H4 (cell line): ENCODE measurements at places on chromosomes 6 and 20.

- DNase-seq = no peak
Measured at GRCh38 chr6:15310680-15311079, 64.8 kb downstream of the JARID2 start.

DNA sequence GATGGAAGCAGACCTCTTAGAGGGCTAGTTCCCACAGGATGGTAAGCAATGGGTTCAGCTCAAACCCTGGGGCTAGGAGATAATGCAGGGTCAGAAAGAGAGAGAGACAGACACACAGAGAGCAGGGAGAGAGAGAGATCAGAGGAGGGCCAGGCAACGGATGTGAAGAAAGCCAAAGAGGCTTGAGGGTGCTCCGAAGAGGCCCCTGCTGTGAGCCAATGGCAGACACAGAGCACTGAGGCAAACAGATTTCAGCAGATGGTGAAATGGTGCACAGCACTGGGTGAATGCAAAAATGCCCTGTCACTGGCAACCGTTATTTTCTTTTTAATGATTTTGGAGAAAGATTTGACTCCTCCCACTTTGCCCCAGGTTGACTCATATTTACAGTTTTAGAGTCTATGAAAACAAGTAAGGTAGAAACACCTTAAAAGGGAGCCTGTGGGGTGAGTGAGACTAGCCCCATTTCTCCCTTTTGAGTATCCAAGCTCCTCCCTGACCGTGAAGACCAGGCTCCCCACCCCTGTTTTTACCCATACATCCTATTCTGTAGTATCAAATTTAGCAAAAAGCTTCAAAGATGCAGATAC, 840 bp downstream of the DEFB132 start:
- no peak for DNase-seq

DNA sequence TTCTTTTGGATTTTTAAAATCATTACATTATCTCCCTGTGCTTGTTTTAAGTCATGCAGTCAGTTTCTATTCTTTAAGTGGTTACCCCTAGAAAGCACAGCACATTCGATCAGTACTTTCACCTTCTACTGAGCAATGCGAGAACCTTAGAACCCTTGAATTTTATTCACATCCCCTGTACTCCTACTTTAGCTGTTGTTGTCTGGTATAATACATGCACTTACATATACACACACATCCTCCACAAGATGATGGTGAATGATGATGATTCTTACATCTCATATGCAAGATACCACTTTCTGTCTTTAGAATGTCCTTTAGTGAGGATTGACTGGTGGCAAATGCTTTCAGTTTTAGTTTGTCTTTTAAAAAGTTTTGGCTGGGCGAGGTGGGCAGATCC, 5.7 kb downstream of the CDC40 start:
- no peak for DNase-seq

DNA sequence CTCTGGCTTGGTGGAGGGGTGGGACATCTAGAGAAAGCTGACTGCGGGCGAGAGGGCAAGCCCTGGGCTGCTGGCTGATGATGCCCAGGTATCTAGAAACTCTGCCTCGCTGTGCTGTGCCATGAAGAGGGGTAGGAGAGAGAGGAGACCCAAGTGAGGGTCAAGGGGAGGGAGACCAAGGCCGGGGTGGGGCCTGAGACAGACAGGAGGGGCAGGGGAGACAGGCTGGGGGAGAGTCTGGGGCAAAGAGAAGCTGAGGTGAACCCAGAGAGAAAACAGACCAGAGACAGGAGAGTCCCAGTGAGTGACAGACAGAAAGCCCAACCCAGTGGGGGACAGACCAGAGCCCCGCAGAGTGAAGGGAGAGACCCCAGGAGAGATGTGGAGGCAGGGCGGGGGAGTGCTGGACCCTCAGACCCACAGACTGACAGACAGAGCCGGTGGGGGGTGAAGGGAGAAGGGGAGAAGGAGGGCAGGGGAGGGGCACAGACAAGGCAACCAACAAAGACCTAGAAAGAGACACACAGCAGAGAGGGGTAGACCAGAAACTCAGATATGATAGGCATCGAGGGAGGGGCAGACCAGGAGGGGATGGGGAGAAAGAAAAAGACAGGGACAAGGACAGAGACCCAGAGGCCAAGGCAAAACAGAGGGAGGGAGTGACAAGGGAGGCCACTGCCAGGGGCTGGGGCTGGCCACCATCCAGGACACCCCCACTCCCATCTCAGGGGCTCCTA, 5.9 kb downstream of the TEAD3 start:
- no peak for DNase-seq

- DNase-seq = no peak
Measured at GRCh38 chr6:45351667-45352066, 23.5 kb downstream of the RUNX2 start.

DNA sequence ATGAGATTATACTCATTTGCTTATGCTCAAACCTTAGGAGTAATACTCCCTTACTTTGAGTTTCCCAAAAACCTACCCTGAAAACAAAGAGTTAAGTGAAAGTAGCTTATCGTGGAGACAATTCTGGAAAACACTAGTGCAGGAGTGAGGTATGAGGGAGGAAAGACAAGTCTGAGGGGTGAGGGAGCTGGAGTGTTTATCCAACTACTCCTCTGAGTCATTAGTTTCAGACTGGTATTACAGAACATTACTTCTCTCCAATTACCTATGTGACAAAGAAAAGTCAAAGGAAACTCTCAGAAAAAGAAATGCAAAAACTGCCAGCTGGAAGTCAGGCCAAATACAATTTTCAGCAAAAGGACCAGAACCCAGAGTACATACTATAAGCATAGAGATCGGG, 171.1 kb upstream of the SPTLC3 start:
- no peak for DNase-seq

- no peak for DNase-seq
Measured at GRCh38 chr6:125722886-125723285, 26.5 kb upstream of the HEY2 start.

- no peak for DNase-seq
Measured at GRCh38 chr6:5507131-5507681, 245.9 kb downstream of the FARS2 start.

GRCh38 chr6:135680964-135681913, 170.3 kb upstream of the PDE7B start:
- DNase-seq = no peak

GRCh38 chr20:46204594-46205186, 86.6 kb downstream of the CD40 start:
- DNase-seq = no peak

DNA sequence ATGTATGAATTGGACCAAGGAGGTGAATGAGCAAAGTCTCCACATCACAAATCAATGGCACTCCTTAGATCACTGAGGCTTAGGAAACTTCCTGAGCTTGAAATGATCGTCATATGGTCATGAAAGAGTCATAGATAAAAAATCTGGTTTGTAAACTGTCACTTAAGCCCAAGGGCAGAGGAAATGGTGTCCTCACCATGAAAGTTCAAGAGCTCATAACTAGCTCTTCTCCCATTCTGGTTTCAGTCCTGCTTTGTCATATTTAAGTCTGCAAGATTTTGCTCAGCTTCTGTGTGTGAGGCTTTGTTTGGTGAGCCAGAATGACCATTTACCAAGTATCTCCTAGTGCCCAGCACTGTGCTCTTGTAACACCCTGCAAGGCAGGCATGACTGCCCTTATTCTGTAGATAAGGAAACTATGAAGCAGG, 60.5 kb downstream of the GJA10 start:
- DNase-seq = no peak

DNA sequence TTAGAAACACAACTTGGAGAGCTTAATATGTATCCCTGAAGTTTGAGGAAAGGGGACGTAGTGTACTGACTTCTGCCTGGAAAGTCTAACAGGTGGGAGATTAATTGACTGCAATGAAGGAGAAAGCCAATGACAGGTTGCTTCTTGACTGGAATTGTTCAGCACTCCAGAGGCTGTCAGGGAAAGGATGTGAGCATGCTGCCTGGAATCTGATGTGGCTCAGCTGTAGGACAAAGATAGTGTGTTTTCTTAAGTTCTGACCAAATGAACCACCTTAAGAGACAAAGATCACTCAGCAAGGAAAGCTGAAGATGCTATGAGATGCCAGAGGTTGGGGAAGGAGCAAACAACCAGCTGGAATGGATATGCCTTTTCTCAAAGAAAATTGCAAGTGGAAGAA, 185.8 kb downstream of the PHF3 start:
- no peak for DNase-seq

DNA sequence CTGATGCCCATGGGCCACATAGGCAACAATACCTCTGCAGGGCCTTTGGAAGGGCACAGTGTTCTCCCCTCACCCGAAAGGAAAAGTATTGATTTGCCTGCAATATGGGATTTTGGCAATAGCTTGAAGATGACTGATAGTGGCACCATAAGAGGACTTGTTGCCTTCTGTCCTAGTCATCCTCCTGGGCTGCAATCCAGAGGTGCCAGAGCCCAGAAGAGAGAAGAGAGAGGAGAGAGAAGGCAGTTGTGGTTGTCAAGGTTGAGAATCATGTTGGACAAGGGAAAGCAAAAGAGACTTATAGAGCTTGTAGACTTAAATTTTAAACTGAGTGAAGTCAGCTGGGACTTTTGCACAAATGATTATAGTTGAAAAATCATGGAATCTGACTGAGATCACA, 14.6 kb downstream of the HDGFL1 start:
- DNase-seq = no peak

- DNase-seq = no peak
Measured at GRCh38 chr6:15176816-15177370, 69.0 kb upstream of the JARID2 start.

GRCh38 chr6:117142995-117143394, 122.4 kb upstream of the VGLL2 start:
- no peak for DNase-seq

- DNase-seq = no peak
Measured at GRCh38 chr20:5770231-5770986, 20.2 kb downstream of the SHLD1 start.

GRCh38 chr6:692356-692851, 535 bp downstream of the EXOC2 start:
- DNase-seq = peak; percentile 60

- peak; percentile 37 for DNase-seq
Measured at GRCh38 chr6:17585766-17586490, 14.2 kb upstream of the FAM8A1 start.

DNA sequence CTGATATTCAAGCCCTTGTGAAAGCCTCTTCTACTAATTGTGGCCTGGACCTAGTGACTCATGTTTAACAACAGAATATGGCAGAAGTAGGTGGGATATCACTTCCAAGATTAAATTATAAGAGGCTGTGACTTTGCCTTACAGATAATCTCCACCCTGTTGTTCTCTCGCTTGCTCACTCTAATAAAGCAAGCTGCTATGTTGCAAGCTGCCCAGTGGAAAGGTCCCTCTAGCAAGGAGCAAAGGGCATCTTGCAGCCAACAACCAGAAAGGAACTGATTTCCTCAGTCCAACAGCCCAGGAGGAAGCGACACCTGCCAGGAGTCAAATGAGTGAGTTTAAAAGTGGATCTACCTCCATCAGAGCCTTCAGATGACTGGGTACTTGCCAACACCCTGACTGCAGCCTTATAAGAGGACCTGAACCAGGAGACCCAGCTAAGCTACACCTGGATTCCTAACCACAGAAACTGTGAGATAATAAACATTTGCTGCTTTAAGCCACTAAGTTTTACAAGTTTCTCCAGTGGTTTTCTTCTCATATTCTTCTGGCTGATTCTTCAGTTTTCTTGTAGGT, 112.6 kb downstream of the FRK start:
- DNase-seq = no peak

DNA sequence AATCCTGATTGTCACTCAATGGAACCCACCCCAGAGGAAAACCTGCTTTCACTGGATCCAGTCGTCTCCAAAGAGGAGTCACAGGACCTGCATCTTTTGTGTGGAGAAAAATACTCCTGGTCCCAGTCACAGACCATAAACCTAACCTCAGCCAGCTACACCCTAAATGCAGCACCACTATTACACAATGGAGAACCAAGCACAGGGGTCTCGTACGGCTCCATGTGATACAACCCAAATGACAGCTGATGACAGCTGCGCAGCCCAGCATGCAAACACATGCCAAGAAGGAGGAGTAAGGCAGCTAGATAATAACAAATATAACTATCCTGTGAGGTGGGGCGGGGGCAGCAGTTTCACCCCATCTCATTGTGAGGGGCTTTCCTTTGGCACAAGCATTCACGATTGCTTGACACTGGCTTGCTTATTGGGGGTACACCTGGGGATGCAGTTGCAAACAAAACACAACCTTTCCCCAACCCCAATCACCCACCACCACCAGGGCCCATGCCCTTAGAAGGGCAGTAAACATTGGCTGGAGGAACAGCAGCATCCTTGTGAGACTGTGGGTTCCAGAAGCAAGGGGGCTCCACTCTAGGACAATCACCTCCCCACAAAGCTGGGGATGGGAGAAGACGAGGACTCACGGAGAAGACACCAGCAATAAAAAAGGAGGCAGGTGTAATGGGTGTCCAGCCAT, 51.5 kb downstream of the TRERF1 start:
- DNase-seq = no peak

DNA sequence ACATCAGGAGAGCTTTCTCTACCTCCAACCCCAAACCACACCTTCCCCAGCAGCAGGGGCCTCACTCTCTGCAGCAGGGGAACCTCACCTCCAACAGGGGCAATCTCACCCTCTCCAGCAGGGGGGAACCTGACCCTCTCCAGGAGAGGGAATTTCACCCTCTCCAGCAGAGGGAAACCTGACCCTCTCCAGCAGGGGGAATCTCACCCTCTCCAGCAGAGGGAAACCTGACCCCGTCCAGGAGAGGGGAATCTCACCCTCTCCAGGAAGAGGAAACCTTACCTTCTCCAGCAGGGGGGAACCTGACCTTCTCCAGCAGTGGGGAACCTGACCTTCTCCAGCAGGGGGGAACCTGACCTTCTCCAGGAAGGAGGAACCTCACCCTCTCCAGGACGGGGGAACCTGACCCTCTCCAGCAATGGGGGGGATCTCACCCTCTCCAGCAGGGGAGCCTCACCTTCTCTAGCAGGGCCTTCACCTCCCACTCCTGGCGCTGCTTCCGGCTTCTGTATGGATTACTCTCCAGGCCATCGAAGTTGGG, 3.1 kb downstream of the B3GALT4 start:
- peak; percentile 73 for DNase-seq

DNA sequence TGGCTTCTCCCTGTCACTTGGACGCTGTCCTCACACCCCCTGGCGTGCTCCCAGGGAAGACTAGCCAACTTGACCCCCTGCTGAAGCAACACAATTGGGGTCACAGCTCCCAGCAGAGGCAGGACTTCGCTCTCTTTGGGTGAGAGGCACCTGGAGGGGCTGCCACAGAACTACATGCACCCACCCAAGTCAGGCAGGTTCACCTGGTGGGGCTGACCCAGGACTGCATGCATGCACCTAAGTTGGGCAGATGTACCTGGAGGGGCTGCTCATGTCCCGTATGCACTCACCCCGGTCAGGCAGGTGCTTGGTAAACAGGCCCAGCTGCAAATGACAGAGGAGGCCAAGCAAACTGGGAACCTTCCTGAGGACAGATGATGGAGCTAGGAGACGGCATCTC, 154.3 kb upstream of the RPS6KA2 start:
- no peak for DNase-seq

DNA sequence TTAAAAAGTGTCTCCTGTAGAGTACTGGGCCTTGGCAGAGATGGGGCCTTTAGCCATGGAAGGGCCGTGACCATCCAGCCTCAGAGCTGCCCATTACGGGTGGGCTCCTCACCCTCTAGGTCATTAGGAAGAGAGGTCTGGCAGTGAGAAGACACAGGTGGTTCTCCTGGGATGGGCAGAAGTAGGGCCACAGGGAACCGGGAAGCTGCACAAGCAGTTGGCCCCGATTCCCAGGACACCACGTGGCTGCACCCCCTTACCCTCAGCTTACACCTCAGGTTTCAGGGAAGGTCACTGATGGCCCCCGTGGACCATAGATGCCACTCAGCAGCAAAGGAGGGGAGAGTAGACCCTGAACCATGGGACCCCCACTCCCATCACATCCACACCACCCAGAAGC, 1.6 kb downstream of the RAET1G start:
- no peak for DNase-seq

- no peak for DNase-seq
Measured at GRCh38 chr6:153069897-153070296, 61.2 kb downstream of the RGS17 start.
